Frontal cortex (tissue), 4 donors: ENCODE measurements at places on chromosomes 11 and 22.

- DNase-seq, result no peak
Observed at GRCh38 chr22:37912171-37912570, 6.1 kb downstream of the MICALL1 start.

GRCh38 chr22:42412744-42413333 lies 19.4 kb downstream of the NFAM1 start:
- DNase-seq, result no peak

GRCh38 chr22:44664149-44664548 lies 37.9 kb upstream of the PRR5 start:
- DNase-seq, result no peak

- DNase-seq, result no peak
Observed at GRCh38 chr22:49291169-49291568, 536.5 kb downstream of the BRD1 start.

DNA sequence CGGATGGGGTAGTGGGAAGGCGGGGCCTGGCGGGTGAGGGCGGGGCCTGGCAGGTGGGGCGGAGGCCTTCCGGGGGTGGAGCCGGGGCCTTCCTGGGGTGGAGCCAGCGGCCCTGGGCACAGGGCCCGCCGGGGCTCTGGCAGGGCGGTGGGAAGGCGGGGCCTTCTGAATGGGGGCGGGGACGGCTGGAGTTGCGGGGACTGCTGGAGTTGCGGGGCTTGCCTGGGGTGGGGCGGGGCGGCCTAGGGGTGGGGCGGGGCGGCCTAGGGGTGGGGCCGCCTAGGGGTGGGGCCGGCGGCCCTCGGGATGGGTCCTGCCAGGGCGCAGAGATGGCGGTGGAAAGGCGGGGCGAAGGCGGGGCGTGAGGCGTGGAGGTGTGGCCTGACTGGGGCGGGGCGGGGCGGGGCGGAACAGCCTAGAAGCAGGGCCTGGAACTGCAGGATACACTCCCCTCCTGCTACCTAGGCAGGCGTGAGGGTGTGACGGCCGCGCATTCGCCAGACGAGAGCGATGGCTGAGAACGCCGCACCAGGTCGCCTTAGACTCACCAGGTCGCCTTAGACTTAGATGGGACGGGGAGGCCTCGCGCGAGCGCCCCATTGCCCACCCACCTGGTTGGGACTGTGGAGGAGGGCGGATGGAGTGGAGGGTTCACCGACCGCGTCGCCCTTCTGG lies 19.3 kb downstream of the RRP7A start:
- DNase-seq, result peak; percentile 96

DNA sequence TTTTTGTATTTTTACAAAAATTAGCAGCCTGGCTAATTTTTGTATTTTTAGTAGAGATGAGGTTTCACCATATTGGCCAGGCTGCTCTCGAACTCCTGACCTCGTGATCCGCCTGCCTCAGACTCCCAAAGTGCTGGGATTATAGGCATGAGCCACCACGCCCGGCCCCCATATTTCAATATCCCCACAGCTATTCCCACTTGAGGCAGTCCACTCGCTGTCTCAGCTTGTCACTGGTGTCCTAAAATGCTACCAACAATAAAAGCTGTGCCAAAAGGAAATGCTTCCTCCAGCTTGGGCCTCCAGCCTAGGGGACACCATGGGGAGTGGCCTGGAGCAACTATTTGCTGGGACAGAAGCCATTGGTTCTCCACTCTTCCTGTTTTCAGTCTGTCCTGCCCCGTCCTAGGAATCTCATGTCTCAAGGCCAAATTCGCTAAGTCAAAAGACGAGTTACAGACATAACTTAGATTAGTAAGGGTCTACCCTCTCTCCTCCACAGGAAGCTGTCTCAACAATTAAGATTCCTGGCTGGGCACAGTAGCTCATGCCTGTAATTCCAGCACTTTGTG lies 7.3 kb upstream of the SPINDOC start:
- DNase-seq, result no peak

GRCh38 chr11:103676413-103676812 lies 360.0 kb upstream of the DDI1 start:
- DNase-seq, result no peak

GRCh38 chr22:36928196-36928595 lies 14.8 kb downstream of the CSF2RB start:
- no peak for DNase-seq

DNA sequence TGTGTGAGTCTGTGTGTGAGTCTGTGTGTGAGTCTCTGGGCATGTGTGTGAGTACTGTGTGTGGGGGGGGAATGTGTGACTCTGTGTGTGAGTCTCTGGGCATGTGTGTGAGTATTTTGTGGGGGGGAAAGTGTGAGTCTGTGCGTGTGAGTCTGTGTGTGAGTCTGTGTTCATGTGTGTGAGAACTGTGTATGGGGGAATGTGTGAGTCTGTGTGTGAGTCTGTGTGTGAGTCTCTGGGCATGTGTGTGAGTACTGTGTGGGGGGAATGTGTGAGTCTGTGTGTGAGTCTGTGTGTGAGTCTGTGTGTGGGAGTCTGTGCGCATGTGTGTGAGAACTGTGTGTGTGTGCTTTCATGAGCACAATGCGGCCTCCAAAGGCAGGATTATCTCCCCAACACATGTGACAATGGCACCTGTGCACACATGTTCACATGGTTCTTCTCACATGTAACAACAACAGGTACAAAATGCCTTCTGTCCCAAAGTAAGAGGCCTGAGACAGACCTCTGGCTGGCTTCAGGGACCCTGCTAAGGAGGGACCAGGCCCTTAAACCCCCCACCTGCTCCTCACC lies 1.6 kb downstream of the CD5 start:
- DNase-seq, result no peak

DNA sequence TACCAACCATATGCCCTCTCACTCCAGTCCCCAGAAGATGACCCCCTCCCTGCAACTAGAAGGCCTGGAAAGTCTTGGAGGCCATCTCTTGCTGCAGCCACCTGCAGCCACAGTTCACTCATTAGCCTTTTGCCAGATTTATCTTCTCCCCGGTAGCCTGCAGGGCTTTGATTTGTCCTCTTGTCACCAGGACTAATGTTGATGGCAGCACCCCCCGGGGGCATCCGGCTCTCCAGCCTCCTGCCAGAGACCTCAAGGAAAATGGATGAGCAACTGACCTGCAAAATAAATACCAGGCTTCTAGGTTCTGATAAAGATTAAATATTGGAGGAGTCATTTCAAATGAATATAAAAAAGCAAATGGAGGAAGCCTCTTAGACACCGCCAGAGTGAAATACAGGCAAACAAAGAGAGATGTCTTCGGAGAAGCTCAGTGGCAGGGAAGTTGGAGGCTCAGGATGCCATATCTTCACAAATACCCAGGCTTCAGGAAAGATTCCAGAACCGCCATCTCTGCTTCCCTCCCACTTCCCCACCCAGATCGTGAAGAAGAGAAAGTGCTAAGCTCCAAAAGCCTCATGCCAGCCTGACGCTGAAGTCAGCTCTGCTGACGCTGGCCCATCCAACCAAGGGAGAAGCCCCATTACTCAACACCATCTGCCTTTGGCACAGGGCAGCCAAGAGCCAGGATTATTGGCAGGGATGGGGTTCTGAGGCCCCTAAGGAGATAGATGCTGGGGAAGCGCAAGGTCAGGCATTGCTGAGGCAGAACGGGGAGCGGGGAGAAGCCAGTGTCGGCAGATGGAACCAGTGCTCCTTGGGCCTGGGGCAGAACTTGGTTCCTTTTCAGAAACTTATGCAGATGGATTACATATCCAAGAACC lies 362.7 kb downstream of the CADM1 start:
- DNase-seq, result no peak

- no peak for DNase-seq
Observed at GRCh38 chr11:27660171-27660570, 40.1 kb downstream of the BDNF start.

DNA sequence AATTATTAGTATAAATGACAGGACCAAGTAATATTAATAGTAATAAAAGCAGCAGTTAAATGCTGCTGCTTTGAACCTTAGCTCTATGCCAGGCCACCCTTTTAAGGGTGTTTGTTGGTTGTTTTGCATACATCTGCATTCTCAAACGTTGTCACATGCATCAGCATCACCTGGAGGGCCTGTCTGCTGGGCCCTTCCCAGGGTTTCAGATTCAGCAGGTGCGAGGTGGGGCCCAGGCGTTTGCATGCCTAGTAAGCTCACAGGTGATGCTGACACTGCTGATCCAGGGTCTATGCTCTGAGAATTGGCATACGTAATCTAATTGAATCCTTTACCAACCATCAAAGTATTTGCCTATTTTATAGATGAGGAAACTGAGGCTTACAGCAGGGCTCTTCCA lies 246.5 kb downstream of the CADM1 start:
- DNase-seq, result no peak

DNA sequence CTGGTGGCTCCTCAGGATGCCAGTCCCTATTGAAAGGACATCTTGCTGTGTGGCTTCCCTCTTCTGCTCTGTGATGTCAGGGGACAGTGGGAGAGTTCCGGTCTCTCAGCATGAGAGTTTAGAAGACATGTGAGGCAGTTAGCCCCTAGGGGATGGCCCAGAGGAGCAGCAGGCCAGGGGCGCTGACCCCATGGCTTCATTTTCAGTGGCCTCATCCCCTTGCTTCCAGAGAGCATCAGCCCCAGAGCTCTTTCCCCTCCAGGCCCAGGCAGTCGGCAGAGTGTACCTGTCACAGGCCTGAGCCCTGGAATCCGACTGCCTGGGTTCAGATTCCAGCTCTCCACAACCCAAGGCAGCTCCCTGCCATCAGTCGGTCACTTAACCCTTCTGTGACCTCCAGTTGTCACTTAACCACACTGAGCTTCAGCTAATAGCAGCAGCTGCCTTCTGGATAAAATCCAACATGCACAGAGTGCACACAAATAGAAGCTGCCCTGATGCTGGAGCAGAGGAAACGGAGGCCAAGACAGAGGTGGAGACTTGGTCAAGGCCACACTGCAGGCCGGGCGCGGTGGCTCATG lies 14.1 kb upstream of the LRRC10B start:
- DNase-seq, result no peak

GRCh38 chr22:23072911-23073491 lies 2.7 kb downstream of the GNAZ start:
- no peak for DNase-seq

DNA sequence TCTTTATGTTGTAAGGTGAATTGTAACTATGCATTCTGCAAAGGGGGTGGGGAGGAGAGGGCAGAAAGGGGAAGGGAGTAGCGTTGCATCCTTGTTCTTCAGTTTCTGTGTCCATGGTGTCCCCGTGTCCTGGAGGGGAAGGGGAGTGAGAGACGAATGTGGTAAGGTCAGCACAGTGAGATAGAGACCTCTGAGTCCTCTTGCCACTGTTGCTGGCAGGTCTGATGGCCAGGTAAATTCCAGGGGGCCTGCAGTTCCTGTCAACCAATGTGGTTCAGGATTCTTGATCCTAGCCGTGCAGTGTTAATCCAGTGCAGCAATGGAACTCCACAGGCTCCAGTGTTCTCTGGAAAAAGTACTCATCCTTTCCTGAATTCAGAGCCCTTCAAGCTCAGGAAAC lies 14.6 kb upstream of the ADSL start:
- no peak for DNase-seq

GRCh38 chr11:59551659-59552521 lies 40.6 kb downstream of the OR4D9 start:
- no peak for DNase-seq

- no peak for DNase-seq
Observed at GRCh38 chr22:23112472-23113012, 29.2 kb downstream of the RSPH14 start.

GRCh38 chr11:110027627-110028371 lies 65.4 kb upstream of the ZC3H12C start:
- no peak for DNase-seq

- DNase-seq, result no peak
Observed at GRCh38 chr11:2807801-2808241, 77.8 kb downstream of the CDKN1C start.

DNA sequence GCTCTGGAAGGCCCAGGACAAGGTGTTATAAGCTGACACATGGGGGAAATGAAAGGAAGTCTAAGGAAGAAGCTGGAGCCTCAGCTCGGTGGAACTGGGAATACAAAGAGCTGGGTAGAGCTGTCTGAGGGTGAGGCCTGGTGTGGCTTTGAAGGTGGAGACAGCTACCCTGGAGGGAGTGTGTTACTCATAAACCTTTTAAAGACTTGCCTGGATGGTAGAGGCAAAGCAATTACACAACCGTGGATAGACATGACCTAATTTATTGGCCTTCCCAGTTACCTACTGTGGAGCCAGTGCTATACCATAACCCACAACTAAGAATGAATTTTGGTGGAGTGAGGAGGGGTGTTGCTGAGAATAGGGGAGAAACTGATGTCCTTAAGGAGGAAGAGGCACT lies 22.6 kb downstream of the EXPH5 start:
- no peak for DNase-seq

- DNase-seq, result no peak
Observed at GRCh38 chr11:35683728-35684339, 21.3 kb downstream of the TRIM44 start.

- DNase-seq, result no peak
Observed at GRCh38 chr11:12752868-12753524, 78.8 kb downstream of the TEAD1 start.

GRCh38 chr11:2929950-2930703 lies 907 bp upstream of the PHLDA2 start:
- DNase-seq, result peak; percentile 54

- no peak for DNase-seq
Observed at GRCh38 chr11:62242021-62242420, at the start of gene SCGB1D2. SCGB1D2 (plus strand) TSS chr11:62242239; CDS start chr11:62242308, 69 bp downstream.
